ENCODE measurements at places on chromosomes 11 and 22. TPM values are rescaled to one million over a fixed set of nuclear protein-coding genes. Genes with fewer than 3 reads are reported as not detected.
A peak's percentile ranks its signal among the peaks of the same experiment; 100 is the strongest.

DNA sequence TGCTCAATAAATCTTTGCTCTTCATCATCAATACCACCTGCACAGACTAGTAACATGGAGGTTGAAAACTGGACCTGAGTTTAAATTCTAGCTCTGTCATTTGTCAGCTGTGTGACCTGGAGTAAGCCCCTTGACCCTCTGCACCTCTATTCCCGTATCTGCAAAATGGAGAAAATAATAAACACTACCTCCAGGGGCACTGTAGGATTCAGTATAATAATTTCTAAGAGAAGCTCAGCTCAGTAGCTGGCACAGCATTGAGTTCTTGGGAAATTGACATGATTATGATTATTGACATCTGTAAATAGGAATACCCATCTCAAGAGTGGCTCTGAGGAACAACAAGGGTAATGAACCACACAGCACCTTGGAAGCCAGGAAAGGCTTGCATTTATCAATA lies 78.4 kb downstream of the MN1 start:
- no peak for DNase-seq

- DNase-seq, result peak; percentile 56
Measured at GRCh38 chr11:102293873-102294601, 23.2 kb upstream of the BIRC3 start.

DNA sequence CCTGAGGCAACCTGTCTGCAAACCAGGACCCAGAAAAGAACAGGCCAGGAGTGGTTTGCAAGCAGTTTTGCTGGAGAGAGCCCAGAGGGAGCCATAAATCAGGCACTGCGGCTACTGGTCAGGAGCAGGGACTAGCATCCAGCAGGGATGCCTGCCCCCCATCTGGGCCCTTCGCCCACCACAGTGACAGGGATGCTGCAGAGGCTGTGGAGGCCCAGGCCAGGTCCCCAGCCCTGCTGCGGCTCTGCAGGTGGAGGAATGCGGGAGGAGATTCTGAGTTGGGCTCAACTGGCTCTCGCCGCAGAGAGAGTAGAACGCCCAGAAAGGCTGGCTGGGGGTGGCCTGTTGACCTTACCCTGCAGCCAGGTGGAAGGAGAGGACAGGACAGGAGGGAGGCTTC lies 16.4 kb upstream of the NEFH start:
- DNase-seq, result no peak

The MYBPC3 gene
- not detected for total RNA-seq
